Activated naive CD4-positive, alpha-beta T cell treated with anti-CD3 and anti-CD28 coated beads, Interleukin-2, amount 50 U/mL, for 16 hours (primary cell): ENCODE measurements at places on chromosomes 6 and 20.

GRCh38 chr6:3825851-3826581 is 23.2 kb upstream of the FAM50B start:
- DNase-seq = no peak

DNA sequence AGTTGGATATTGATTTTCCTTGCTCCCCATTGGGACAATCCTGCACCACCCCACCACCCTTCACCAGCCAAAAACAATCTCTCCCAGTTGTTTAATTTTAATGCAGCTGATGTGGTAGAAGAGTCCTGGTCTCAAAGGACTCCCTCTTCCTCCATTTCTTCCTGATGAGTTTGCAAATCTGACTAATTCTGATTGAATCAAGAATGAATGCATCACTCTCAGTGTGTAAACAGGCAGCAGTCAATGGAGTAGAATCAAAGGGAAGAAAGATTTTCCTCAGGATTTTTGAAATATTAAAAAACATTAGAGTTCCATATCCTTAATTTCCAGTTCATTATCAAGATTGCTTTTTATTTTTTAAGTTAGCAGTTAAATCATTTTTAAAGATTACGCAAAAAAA is 54.0 kb downstream of the PLG start:
- no peak for DNase-seq

DNA sequence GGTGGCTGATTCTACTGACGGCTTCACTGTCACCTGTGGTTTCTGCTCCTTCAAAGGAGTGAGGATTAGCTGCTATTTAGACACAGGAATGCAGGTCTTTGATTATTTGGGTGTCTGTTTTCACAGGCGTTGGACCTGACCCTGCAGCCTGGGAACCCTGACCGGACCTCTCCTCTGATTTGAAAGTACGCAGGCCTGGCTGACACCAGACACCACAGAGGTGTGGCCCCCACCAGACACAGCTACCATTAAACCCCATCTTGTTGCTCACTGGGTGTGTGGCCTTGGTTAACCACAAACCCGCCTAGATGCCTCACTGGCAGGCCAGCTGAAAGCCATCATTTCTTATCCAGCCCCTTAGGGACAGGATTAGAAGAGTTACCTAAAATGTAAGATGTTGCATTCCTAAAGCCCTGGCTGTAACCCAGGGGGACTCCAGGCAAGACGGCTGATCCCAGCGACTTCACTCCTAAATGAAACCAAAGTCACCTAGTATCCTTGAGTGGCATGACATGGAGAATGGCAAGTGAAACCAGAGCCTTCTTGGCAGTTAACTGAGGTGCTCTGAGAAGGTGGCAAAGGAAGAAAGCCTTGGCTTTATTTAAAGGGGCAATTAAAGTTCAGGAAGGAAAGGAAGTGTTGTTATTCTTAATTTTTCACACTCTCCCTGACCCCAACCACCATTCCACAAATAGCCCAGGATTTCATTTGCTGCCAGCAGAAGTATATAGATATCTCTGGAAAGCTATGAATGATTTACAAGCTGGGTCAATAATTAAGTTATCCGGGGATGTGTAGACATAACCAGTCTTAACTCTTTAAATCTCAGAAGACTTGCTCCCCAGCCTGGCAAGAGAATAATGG is 169.9 kb downstream of the QRSL1 start:
- no peak for DNase-seq

GRCh38 chr6:5507131-5507681 is 245.9 kb downstream of the FARS2 start:
- DNase-seq = no peak

- no peak for DNase-seq
These were observed 9.6 kb upstream of the PRIM2 start for GRCh38 chr6:57307850-57308249.

- no peak for DNase-seq
These were observed 13.9 kb downstream of the MYB start for GRCh38 chr6:135195041-135195440.

DNA sequence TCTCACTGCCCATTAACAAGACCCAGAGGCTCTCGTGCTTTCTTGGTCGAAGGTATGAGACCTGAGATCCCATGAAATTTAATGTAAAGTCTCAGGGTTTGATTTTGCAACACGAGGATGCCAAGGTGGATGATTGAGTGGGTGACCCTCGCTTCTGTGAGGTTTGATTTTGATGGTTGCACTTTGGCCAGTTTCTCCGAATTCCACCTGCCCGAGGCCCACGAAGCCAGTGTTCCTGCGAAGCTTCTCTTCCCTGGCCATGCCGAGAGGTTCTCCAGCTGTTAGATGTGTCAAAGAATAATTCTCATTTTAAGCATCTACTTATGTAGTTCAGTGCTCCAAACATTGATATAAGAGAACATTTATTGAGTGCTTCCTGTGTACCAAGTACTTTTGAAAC is at the start of gene KIF25:
TSS of gene KIF25 (plus strand) at position 30 of the 400 bp plus-strand sequence. CDS start 31,915 bp downstream, outside the sequence.
- DNase-seq = no peak

DNA sequence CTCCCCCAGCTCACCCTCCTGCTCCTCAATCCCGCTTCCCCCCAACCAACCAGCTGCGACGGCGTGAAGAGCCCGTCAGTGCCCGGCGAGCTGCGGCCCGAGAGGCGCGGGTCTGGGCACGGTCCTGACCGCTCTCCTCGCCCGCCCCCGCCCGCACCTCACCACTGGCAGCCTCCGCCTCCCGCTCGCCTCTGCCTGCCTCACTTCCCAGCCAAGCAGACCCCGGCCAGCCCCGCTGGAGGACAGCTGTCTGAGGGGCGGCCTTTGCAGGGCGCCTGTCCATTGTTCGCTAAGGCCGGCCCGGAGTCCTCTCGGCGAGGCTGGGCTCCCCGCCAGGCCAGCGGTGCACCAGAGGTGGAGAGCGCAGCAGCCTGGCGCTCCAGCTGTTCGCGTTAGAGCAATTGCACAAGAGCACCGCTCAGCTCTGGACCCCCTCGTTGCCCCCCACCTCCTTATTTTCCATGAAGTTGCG is 1.3 kb downstream of the SOBP start:
- DNase-seq = no peak

- no peak for DNase-seq
These were observed 60.6 kb upstream of the ASIP start for GRCh38 chr20:34180460-34181120.

- DNase-seq = no peak
These were observed 87.9 kb upstream of the ZNF217 start for GRCh38 chr20:53681352-53682212.

DNA sequence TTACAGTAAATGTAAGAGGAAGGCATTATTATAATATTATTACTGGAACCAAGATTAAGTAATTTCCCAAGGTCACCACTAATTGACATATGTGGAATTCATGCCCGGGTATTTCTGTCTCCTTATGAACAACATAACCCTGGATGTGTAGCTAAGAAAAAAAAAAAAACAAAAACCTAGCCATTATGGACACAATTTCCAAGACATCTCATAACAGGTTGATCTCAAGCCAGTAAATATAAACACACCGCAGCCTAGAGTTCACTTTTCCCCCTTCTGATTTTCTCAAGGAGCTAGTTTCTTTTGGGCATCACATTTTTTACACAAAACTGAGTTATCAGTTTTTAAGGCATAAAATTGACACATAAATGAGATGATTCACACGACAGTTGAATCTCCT is 306.5 kb upstream of the RSPO3 start:
- DNase-seq = no peak

GRCh38 chr6:146892613-146893401 is 294.0 kb downstream of the ADGB start:
- DNase-seq = no peak

GRCh38 chr20:62762376-62762775 is 33.9 kb upstream of the MRGBP start:
- DNase-seq = no peak

DNA sequence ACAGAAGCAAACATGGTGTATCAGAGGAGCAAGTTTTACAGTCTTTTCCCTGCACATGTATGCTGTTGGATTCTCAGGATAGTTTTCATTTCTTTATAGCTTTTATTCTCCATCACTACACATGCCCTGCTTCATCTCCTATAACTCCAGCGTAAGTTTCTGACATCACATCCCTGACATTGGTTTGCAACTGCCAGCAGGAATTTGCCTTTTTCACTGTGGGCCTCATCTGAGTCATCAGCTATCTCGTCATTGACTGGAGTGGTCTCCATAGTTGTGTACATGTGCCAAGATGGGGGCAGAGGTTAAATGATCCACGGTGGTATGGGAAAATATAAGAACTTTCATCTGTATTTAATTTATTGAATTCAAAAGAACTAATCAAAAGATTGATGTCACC is 96.7 kb downstream of the SLX4IP start:
- DNase-seq = no peak

- DNase-seq = peak; percentile 4
These were observed 81.3 kb upstream of the BHLHE23 start for GRCh38 chr20:63087872-63088680.

- DNase-seq = no peak
These were observed 338 bp downstream of the RWDD1 start for GRCh38 chr6:116571683-116572000.

DNA sequence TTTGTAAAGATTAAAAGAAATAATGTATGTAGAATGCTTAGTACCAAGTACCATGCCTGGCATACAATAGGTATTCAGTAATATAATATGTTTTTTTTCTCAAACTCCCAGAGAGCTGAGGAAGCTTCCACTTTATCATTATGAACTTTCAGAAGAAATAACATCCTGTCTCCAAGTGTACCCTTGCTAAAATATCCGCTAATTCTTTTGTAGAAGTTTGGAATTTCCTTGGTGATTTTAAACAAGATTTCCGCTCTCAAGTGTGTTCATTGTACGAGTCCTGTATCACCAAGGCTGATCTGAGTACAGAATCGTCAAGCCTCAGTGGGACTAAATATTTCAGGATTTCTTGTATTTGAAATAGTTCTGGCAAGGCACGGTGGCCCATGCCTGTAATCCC is 16.1 kb upstream of the RNF144B start:
- DNase-seq = no peak

DNA sequence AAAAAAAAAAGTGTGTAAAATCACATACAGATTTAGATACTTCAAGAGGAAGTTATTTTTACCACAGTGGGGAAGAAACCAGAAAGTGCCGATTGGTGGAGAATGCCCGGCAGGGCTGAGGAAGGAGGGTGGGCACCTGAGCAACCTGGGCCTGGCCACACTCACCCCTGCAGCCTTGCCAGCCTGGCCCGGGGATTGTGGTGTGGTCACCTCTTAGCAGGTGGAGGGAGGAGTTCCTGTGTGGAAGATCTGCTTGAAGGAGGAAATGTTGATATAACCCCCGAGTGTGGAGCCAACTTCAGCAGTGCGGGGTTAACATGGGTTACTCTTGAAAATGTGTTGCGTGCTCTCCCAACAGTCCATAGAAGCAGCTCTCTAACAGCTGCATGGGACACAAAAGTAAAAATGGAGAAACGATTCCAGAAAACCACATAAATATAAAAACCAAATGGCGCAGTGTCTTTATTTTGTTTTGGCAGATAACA is 14.7 kb downstream of the UST start:
- DNase-seq = no peak

DNA sequence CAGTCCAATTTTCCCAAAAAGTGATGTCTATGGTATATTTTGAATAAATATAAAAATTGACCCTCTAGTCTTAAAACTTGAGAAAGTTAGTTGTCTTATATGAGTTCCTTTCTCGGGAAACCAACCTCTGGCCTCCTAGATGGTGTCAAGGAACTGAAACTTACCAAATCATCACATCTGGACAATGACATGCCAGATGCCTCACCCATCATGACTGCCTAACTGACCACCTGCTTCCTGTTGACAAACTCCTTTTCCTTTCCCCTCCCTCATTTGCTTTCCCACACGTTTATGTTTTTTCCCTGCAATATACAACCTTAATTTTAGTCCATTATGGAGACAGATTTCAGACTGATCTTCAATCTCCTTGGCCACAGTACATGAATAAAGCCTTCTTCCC is 731.0 kb downstream of the EPHA7 start:
- DNase-seq = no peak

DNA sequence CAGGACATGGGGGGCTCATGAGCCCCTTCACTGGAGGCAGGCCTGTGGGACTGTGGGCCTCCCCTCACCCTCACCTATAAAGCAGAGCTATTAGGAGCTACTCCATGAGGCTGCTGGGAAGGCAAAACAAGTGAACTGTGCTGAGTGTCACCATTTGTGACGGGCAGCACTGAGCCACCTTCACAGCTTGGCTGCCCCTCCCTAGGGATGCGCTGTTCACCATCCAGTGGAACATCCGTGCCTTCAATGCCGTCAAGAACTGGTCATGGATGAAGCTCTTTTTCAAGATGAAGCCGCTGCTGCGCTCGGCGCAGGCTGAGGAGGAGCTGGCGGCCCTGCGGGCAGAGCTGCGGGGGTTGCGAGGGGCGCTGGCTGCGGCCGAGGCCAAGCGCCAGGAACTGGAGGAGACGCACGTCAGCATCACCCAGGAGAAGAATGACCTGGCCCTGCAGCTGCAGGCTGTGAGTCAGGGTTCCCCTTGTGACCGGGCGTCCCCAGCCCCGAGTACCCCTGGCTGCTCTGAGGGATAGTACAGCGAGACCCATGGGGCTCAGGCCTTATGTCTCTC is 38.4 kb downstream of the MYH7B start:
- no peak for DNase-seq

DNA sequence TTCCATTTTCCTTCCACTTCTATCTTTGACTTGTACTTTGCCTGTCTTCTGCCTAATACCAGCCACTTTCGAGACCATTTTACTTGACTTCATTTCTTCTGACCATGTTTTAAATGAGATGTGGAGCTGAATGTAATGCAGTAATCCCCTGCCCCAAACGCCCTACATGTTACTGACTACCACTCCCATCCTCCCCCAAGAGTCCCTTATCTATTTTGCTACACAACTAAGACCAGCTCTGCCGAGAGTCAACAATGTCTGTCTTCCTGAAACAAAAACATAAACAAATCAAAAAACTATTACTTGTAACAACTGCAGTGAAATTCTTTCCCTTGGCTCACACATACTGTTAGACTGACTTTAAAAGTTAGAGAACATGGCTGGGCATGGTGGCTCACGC is 27.1 kb upstream of the KIAA1586 start:
- DNase-seq = no peak

DNA sequence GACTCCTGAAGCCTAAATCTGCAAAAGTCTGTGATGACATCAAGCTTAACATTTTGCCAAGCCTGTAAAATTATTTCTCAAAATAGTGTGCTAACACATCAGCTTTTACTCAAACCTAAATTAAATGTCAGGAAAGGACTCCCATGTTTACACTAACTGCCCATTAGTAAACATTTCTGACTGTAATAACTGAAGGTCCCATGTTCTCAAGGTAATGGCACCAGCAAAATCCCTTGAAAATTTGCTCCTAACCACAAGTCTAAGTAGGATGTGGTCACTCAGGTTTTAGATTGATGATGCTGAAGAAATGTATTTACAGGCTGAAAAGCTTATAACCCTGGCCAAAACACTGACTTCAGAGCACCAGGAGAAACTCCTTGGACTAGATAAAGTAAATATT is 33.0 kb downstream of the BACH2 start:
- DNase-seq = no peak

- DNase-seq = no peak
These were observed 154.0 kb upstream of the FLRT3 start for GRCh38 chr20:14491436-14491835.

GRCh38 chr6:164812706-164813105 is 496.7 kb downstream of the C6orf118 start:
- no peak for DNase-seq

- DNase-seq = no peak
These were observed 148.7 kb upstream of the PHACTR3 start for GRCh38 chr20:59455402-59456341.
